AG04450 (cell line): ENCODE measurements at places on chromosomes 4 and X.

- DNase-seq: peak; percentile 16
Measured at GRCh38 chr4:117400039-117400835, 314.9 kb upstream of the TRAM1L1 start.

GRCh38 chr4:105620640-105621323 lies 68.4 kb downstream of the ARHGEF38 start:
- DNase-seq: no peak

GRCh38 chrX:41600291-41600690 lies 88.5 kb upstream of the GPR34 start:
- peak; percentile 3 for DNase-seq

- DNase-seq: no peak
Measured at GRCh38 chrX:112844250-112844649, 3.6 kb upstream of the AMOT start.

DNA sequence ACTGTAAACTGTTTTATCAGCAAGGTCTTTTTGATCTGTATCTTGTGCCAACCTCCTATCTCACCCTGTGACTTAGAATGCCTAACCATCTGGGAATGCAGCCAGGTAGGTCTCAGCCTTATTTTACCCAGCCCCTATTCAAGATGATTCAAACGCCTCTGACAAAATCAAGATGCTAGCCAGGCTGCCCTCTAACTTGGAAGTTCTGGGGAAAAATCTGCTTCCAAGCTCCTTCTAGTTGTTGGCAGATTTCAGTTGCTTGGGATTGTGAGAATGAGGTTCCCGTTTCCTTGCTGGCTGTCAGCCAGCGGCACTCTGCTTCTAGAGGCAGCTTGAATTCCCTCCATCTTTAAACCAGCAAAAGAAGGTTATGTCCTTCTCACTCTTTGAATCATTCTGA lies 34.7 kb downstream of the LUZP4 start:
- no peak for DNase-seq
